Activated CD4-positive, CD25-positive, alpha-beta regulatory T cell treated with anti-CD3 and anti-CD28 coated beads, Interleukin-2, amount 50 U/mL, for 24 hours (primary cell): ENCODE measurements at places on chromosomes 7 and 10.

DNA sequence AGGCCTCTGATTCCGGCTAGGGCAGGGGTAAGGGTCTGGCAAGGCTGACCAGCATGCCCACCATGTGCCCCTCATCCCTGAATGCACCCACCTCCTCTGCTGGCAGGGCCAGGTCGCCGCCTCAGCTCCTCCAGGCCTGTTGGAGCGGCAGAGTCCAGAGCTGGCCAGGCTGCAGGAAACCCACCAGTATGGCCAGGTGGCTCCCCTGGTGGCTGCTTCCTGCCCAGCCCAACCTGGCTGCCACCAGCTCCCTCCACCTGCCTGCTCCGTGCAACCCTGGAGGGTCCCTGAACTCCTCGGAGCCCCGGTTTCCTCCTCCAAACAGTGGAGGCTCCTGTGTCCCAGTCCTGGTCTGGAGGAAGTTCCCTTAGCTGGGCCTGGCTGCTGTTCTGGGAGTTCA is 39.6 kb downstream of the MICALL2 start:
- ATAC-seq = no peak

GRCh38 chr7:81519886-81520285 is 250.0 kb downstream of the HGF start:
- ATAC-seq = no peak

- no peak for ATAC-seq
Measured at GRCh38 chr10:132146941-132147915, 39.5 kb upstream of the DPYSL4 start.

GRCh38 chr10:69957886-69958555 is 94.6 kb upstream of the MACROH2A2 start:
- no peak for ATAC-seq

GRCh38 chr7:98573816-98574215 is 43.3 kb upstream of the NPTX2 start:
- no peak for ATAC-seq

DNA sequence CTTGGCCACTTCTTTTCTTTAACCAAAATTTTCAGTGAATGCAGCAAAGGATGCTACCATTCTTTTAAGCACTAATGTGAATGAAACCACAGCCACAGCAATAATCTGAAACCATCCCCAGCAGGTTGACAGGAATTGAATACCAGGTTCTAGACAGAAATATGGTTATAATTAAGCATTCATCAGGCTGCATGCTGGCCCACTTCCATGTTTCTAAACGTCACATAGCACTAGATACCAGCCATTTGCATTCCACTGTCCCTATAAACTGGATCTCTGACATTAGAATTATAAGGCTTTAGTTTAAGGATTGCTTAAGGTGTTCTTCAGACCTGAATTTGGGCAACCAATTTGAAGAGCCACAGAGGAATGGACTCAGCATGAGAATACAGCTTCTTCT is 340.8 kb upstream of the KLF6 start:
- ATAC-seq = no peak

DNA sequence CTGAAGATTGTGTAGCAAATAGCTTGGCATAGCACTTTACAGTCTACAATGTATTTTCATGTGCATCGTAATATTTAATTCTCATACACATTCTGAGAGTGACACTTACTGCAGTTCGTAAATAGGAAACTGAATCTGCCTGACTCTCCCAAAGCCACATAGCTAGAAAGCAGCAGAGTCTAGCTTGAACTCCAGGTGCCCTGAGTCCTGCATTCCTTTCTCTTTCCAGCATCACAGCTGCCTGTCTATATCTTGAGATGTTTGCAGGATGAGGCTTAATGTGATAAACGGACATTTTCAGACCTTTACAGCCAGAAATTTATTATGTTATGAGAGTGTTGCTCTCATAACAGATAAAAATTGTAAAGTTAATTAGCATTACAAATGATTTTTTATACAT is 132.9 kb upstream of the PLXDC2 start:
- no peak for ATAC-seq

- ATAC-seq = no peak
Measured at GRCh38 chr10:111479966-111480365, 403.1 kb downstream of the ADRA2A start.

DNA sequence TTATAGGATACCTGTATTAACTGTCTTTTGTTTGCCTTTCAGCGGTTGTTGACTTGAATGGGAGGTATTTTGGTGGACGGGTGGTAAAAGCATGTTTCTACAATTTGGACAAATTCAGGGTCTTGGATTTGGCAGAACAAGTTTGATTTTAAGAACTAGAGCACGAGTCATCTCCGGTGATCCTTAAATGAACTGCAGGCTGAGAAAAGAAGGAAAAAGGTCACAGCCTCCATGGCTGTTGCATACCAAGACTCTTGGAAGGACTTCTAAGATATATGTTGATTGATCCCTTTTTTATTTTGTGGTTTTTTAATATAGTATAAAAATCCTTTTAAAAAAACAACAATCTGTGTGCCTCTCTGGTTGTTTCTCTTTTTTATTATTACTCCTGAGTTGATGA is 26.6 kb downstream of the RBM17 start:
- no peak for ATAC-seq

DNA sequence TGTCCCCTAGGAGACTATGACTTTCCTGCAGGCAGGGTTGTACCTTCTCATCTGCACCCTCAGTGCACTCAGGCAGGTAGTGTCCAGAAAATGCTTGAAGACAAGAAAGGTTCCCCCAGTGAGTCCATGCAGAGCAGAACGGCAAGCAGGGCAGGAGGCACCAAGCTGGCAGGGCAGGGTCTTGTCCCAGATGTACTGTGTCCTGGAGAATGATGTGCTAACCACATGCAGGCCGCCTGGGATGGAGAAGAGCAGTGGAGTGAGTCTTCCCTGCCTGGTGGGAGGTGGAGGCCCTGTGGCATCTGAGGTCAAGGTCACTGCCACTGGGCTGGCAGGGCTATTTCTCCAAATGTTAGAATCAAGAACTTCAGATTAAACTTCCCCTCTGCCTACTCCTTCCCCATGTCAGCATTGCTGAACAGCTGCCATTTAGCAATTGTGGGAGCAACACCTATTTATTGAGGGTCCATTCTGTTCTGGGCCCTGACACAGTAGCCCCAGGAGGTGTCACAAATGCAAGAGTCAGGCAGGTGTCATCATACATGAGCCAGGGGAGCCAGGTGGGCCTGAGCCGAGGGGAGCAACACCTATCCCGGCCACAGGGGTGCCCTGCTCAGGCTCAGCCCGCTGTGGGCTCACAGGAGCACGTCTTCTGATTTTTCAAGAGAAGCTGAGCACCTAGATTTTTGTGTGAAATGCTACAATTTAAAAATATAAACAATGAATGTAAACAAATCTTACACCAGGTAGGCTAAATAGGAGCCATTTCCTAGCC is 34.1 kb downstream of the PTPRE start:
- no peak for ATAC-seq

GRCh38 chr7:10211861-10212260 is 761.8 kb upstream of the PHF14 start:
- ATAC-seq = no peak

GRCh38 chr7:100539436-100540006 is 518 bp downstream of the AGFG2 start:
- no peak for ATAC-seq

DNA sequence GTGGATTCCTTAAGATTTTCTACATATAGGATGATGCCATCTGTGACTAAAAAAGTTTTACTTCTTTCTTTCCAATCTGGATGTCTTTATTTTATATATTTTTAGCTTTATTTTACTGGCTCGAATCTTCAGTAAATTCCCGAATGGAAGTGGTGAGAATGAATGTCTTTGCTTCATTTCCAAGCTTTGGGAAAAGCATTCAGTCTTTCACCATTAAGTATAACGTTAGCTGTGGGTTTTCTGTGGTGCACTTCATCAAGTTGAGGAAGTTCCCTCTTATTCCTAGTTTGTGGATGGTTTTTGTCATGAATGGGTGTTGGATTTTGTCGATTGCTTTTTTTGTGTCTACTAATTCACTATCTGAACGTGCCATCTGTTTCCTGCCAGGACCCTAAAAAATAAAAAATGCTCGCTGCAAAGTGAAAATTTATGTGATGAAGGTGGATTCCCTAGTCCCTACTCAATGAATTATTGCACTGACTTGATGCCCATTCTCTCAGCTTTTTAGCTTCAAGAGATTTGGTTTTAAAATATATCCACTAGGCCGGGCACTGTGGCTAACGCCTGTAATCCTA is 90.2 kb upstream of the CARD11 start:
- no peak for ATAC-seq

- ATAC-seq = no peak
Measured at GRCh38 chr7:70285854-70286253, 687.6 kb downstream of the AUTS2 start.

- no peak for ATAC-seq
Measured at GRCh38 chr7:129535896-129536295, 33.6 kb downstream of the SMKR1 start.

DNA sequence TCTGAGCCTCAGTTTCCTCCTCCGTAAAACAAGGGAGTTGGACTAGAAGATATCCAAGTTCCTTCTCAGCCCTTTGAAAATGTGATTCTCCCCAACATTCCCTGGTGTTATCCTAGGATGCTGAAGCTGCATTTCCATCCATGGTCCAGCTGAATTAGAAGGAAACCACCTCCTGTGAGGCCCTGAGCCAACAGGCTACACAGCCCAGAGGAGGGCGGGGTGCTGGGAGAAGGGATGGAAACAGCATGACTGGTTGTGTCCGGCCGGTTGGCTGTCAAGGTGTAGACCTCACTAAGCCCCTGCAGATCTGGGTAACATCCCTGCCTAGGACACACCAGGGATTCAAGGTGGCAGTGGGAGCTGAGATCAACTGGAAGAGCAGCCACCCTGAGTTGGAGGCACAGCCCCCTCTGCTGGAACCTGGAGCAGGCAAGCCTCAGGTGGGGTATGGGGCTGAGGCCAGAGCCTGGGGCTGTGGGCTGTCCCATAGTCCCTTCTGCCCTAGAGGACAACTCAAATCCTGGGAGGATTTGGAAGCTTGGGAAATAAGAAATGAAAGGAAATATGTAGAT is 72.0 kb downstream of the PAX2 start:
- ATAC-seq = no peak

GRCh38 chr10:128576943-128577670 is 450.9 kb upstream of the MKI67 start:
- no peak for ATAC-seq

DNA sequence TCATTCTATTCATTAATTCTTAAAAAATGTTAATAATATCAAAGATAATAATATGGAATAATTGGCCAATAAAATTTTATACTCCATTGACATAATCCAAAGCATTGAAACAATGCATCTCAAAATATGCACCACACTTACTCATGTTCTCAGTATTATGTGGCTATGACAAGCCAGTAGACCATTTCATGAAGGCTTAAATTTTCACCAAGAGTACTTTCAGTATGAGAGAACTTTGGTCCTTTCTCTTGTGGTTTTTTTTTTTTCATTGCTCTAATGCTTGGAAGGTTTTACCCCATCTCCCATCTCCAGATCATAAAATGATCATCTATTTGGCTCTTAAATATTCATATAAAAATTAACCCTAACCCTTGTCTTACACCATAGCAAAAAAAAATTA is 45.5 kb upstream of the TMEM140 start:
- ATAC-seq = peak; percentile 56

GRCh38 chr10:130393342-130393741 is 257.2 kb downstream of the GLRX3 start:
- ATAC-seq = no peak

DNA sequence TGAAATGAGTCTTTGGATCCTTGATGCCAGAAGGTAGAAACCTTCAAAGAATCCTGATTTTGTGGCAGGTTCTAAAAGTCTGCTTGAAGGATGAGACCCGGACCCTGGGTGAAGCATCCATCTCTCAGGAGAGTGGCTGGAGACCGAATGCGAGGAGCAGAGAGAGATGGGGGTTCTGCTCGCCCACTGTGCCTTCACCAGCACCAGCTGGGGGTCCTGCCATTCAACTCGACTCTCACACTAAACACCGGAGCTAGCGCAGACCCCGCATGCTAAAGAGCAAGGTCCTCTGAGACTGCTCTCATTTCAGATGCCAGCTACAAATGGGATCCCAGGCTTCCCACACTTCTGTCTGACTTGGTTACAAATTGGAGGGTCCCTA is 218.4 kb downstream of the GLRX3 start:
- ATAC-seq = no peak

GRCh38 chr7:28623105-28623730 is 210.9 kb downstream of the CREB5 start:
- ATAC-seq = no peak

DNA sequence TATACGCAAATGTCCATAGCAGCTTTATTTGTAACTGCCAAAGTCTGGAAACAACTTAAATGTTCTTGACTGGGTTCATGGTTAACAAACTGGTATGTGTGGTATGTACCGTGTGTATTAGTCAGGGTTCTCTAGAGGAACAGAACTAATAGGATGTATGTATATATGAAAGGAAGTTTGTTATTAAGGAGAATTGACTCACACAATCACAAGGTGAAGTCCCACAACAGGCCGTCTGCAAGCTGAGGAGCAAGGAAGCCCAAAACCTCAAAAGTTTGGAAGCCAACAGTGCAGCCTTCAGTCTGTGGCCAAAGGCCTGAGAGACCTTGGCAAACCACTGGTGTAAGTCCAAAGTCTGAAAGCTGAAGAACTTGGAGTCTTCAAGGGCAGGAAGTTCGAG is 66.8 kb downstream of the TMEM168 start:
- no peak for ATAC-seq

GRCh38 chr7:143975617-143976016 is 21.0 kb downstream of the OR2F1 start:
- ATAC-seq = no peak

- no peak for ATAC-seq
Measured at GRCh38 chr10:122516734-122517133, 43.8 kb upstream of the DMBT1 start.

GRCh38 chr10:132163278-132163765 is 23.4 kb upstream of the DPYSL4 start:
- ATAC-seq = no peak
